ENCODE measurements at places on chromosomes 4 and X.
A peak's percentile ranks its signal among the peaks of the same experiment; 100 is the strongest.

- DNase-seq = peak; percentile 64
Measured at GRCh38 chrX:136028383-136028984, 43.2 kb downstream of the SLC9A6 start.

GRCh38 chr4:83331956-83332355, 2.7 kb downstream of the HPSE start:
- no peak for DNase-seq

- no peak for DNase-seq
Measured at GRCh38 chr4:37555322-37555721, 130.9 kb downstream of the RELL1 start.

DNA sequence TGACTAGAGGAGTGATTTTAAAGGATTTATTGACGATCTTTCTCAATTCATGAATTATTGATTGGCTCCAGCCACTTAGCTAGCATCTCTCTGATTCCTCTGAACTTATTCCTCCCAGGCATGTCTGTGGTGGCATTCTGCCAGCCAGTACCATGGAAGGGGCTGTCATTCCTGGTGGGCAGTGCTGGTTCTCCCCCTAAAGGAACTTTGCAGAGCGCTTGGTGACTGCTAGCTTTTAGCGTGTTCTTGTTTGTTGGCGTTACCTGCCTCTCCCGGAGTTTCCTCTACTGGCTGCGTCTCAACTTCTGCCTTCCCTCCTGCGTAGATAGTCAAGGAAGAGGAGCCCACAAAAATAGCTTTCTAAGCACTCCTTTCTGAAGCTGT, 19.3 kb downstream of the SRD5A3 start:
- DNase-seq = no peak

DNA sequence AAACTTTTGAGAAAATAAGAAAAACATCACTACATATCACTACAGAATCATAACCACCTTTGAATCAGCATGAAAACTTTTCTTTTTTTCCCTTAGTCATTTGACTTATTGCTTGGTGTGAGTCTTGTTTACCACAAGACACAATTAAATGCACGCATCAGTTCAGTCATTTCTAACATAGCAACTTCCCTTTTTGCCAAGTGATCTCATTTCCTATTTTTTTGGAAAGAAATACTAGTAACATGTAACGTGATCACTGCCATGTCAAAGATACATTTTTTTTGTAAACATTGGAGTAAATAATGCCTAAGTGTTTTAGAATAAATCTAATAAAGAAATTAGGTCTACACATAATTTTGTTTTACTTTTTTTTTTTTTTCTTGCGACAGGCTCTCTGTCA, 5.1 kb upstream of the CXCL8 start:
- DNase-seq = peak; percentile 76
